Stimulated activated CD4-positive, alpha-beta T cell treated with anti-CD3 and anti-CD28 coated beads, Interleukin-12 subunit alpha, Interleukin-12 subunit beta, amount 100 ng/mL, for 24 hours (primary cell): ENCODE measurements at places on chromosomes 4 and X.
A peak's percentile ranks its signal among the peaks of the same experiment; 100 is the strongest.

DNA sequence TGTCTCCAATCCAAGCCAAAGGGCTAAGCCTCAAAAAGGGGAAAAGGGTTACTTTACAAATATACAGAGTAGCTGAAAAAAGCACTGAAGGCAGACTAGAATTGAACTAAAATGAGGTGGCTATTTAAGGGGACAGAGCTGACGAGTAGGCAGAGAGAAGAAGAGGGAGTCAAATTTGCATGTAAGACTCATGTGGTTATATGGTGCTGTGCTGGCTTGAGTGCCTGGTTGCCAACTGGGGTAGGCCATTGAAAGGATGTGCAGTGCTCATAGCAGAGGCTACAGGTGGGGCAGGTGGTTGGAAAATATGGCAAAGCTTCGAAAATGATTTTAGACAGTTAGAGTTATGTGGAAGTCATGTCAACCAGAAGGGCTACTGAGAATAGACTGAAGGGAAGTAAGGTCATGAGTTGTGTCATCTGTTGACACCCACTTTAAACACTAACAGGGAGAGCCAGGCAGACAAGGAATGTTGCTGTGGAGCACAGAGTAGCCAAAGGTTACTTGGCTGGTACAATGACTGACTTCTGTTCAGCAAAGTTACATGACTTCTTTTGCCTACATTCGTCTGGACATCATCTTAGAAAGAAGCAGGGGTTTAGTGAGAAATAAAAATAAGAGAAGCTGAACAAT, 1210.4 kb downstream of the ADGRL3 start:
- no peak for DNase-seq

DNA sequence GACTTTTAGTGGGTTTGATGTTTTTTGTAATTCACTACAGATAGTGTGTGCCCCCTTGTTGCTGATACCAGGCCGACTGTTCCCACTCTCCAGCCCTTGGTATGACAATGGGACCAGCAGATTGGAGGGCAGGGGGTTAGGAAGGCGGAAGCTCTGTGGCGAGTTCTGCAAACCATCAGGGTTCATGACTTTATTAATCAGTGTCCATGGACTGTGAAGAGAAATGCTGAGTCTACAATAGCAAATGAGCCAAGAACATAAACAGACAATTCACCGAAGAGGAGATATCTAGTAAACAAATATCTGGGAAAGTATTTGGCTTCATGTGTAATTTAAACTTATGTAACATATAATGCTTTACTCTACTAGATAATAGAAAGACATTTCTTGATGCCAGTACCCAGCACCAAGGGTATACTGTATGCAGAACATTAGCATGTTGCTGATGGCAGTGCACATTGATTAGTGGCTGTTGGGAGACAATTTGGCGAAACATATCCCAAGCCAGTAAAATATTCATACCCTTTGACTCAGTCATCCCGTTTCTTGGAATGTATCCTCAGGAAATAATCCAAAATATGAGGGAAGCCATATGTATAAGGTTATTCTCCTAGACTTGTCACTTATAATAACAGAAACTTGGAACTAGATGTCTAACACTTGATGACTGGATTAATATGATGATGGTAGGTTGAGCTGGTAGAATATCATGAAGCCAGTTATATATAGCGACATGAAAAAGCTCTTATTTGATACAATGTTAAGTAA, 169.4 kb downstream of the PTTG2 start:
- DNase-seq = no peak

GRCh38 chrX:34656842-34657725, at the start of gene TMEM47:
TSS of gene TMEM47 (minus strand) at chrX:34657285. CDS start at chrX:34657029, 256 bp downstream.
- DNase-seq = no peak

DNA sequence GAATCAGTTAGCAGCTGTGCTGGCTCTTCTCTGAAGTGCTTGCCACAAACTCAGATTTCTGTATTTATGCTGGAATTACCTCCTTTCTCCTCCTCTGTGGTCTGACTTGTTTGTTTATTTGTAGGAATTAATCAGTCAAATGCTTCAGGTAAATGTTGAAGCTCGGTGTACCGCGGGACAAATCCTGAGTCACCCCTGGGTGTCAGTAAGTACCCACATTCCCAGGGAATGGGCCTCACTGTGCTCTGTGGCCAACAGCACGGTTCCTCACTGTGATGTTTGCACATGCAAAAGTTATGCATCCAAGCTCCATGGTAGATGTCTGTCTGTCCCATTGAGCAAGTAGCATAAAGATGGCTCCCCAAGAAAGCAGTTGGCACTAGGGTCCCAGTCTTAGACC, 169.9 kb downstream of the DCLK2 start:
- DNase-seq = no peak

GRCh38 chr4:105755375-105755774, 46.8 kb downstream of the GSTCD start:
- DNase-seq = no peak

DNA sequence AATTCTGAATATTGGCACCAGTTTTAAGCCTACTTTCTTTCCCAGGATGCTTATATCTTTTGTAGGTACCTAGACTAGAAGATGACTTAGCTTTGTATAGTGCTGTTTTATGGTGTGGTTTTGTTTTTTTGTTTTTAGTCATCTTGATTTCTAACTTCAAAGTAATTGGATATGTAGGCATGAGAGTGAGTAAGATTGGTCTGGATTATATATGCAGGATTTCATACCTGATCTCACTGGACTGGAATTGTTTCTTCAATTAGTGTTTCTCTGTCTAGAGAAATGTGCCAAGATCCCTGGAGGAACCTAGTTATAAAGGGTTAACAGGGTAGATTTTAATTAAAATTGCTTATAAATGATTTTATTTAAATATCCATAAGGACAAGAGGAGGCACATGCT, 23.1 kb downstream of the NAP1L5 start:
- no peak for DNase-seq

GRCh38 chrX:115373308-115373707, 83.8 kb downstream of the LUZP4 start:
- DNase-seq = no peak

DNA sequence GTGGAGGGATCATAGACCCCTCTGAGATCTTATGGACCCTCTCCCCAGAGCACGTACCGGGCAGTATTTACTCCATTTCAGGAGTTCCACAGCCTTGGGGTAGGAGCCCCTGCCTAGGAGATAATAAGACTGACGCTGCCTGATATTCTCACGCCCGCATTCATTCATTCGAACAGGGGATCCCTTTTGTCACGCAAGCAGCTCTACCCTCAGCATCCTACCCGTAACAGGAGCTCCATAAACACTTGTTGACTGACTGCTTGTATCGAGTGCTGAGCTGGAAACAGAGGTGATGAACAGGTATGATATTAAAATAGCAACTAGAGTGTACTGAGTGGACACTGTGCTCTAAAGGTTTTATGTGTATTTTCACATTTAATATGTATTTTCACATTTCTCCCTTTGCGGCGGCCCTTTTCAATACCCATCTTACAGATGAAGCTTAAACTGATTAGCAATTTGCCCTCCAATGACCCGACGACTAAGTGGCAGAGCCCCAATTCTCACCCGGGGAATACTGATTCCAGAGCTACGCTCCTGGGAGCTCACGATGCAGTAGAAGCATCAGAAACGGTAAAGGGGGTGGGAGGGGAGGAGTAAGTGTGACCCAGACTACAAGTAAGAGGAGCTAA, 888 bp downstream of the RAB28 start:
- no peak for DNase-seq

GRCh38 chrX:54029529-54030143, 14.6 kb downstream of the PHF8 start:
- no peak for DNase-seq

- no peak for DNase-seq
Measured at GRCh38 chr4:158766434-158767044, 2.3 kb upstream of the FNIP2 start.

DNA sequence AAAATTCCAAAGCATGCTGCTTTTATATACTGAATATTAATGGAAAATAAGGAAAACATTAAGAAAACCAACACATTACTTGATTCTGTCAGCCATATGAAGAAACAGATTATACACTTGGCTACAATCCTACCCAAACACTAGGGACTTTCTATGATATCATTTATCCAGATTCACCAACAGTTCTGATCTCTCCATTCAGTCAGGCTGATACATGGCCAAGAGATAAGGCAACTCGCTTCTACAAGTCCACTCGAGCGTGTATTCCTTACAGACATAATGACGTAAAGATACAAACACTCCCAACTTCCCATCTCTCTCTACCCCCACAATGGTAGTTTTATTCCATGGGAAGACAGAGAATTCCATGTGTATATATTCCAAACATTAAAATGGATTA, 44.5 kb downstream of the NEK1 start:
- DNase-seq = no peak

DNA sequence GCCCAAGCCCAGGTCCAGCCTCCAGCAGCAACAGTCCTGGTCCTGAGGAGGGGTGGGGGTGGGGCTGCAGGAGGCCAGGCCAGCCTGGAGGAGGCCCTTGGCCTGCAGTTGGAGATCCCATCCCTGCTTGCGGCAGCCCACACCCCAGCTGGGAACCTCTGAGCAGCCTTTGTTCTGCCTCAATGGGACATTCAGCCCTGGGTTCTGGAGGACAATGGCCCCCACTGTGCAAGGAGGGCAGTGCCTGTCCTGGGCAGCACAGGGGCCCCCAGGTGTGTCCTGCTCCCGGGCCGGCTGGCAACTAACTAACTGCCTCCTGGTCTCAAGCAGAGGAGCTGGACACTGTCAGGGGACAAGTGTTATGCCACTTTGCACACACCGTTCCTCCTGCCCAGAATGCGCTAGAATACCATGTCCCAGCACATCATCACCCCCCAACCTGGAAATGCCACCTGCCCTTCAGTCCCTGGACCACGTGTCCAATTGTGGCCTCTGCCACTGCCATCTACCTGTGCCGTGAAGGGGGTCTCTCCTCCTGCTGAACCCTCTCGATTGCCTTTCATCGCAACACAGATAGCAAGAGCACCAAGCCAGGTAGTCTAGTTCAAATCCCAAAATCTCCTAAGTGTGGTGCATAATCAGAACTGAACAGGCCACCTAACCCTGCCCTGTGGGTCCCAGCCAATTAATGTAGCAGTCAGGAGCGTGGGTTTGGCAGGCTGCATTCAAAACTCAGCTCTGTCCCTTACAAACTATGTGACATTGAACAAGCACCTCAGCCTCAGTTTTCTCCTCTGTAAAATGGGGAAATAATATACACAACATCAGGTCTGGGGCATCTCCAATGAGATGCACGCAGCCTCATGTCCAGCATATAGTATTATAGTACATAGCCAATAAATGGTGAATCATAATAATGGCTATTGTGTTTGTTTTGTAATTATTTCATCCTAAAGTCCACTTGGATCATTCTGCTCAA, 8.8 kb downstream of the PPP2R2C start:
- DNase-seq = no peak

GRCh38 chr4:55125087-55125721, at the start of gene KDR:
TSS of gene KDR (minus strand) at chr4:55125595. CDS start at chr4:55125293, 302 bp downstream.
- DNase-seq = no peak

- no peak for DNase-seq
Measured at GRCh38 chrX:40281336-40282005, 183.7 kb upstream of the BCOR start.

- no peak for DNase-seq
Measured at GRCh38 chr4:94516999-94517398, 65.3 kb downstream of the PDLIM5 start.

GRCh38 chrX:114028907-114029662, 554.8 kb upstream of the HTR2C start:
- DNase-seq = no peak

DNA sequence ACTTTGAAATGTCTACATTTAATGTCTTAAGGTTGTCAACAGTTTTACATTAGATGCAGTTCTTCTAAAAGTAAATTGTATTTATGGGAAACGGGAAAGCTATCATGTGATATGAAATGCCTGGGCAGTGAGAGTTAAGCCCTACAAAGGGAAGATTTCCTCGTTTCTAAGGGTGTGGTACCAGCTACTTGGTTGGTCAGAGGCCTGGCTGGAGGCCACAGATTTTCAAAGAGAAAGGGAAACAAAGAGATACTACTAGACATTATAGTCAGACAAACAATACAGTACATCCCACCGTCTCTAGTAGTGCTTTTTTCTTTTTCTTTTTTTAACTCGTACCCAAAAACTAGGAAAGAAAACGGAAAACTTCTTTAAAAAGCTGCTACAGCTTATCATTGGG, 467.8 kb downstream of the PCDH7 start:
- DNase-seq = no peak

DNA sequence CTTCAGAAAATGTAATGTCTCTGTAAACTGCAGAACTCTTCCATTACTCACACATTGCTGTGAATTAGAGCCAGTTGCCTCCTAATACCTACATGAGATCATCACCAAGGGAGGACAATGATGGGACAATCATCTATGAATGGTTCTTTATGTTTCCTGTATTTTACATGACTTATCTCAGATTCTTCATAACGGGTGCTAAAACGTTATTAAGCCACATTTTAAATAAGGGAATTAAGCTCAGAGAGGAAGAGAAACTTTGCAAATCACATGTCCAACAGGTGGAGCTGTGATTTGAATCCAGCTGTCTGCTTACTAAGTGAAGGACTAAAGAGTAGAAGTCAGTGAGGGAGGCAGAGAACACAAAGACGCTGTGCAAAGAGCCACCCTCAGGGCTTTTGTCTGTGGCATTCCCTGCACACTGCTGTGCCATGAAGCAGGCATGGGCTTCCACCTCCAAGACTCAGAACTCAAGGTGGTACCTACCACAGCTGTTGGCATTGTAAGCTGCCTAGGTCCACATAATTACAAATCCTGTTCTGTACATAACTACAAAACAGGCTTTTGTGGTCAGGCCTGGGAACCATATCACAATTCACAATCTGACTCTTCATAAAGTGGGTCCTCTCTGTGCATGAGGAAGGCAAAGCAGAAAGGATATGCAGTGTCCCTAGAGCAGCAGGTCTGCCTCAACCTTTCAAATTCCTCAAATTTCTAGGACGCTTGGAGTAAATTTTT, 12.8 kb downstream of the TBC1D9 start:
- no peak for DNase-seq

DNA sequence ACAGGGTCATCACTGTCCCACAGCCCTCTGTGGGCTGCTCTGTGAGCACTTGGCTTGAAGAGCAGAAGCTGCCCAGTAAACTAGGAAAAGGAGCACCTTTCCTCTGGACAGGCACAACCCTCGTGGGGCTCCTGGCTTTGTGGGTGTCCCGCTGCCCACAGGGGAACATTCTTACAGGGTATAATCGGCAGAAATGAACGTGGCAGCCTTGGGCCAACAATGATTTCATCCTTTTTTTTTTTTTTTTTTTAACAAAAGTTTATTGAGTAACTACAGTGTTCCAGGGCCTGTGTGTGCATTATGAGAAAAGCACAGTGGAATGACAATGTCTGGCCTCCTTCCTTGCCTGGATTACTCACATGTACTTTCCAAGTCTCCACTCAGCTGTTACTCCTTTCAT, 197.2 kb downstream of the PDGFC start:
- no peak for DNase-seq

DNA sequence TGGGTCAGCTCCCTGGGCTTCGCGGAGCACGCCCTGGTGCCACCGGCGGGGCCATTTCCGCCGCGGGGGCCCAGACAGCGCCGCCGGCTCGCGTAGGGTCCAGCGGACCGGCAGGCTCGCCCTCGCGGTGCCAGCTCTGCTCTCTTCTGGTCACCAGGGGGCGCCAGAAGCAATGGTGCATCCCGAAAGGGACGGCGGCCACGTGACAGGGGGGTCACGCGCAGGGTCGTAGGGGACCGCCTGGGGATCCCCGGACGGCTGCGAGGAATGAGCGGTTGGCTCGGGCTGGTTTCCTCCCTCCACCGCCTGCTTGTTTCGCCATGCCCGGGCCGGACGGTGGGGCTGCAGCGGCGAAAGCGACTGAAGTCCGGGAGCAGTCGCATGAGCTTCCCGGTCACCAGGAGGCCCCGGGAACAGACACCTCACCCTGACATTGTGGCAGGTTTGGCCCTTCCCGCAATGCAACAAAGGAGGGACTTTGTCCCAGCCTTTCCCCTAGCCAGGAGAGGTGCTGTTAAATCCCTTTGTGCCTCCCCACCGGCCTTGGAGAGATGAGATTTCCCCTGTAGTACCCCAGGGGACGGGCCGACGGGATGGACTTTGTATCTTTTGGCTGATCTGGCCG, 15.8 kb downstream of the ZCCHC12 start:
- peak; percentile 70 for DNase-seq
